ENCODE measurements at places on chromosomes 7 and 10.

- no peak for DNase-seq
These were observed 229.9 kb downstream of the KIAA1217 start for GRCh38 chr10:24438800-24439199.

- DNase-seq: no peak
These were observed 258.3 kb upstream of the IMMP2L start for GRCh38 chr7:111820621-111821020.

- DNase-seq: no peak
These were observed 28.8 kb upstream of the NMT2 start for GRCh38 chr10:15197276-15197675.

- no peak for DNase-seq
These were observed 268.3 kb downstream of the SNX13 start for GRCh38 chr7:17671956-17672355.

DNA sequence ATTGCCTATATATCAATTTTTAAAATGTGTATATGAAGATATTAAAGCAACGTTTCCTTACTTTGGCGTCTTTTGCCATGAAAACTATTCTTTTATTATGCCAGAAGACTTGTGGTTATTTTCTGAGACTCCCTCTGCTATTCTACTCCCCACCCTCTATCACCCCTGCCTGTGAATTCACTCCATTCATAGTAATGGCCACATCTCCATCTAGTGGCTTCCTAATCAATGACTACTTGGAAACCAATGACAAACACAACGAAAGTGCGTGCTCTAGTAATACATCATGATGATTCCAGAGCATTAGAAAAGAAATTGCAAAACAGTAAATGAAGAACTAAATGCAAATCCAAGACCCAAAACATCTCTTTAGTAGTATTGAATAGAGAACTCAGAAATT, 186.7 kb upstream of the HGF start:
- no peak for DNase-seq

GRCh38 chr7:87344446-87344845, 1.0 kb upstream of the CROT start:
- no peak for DNase-seq

DNA sequence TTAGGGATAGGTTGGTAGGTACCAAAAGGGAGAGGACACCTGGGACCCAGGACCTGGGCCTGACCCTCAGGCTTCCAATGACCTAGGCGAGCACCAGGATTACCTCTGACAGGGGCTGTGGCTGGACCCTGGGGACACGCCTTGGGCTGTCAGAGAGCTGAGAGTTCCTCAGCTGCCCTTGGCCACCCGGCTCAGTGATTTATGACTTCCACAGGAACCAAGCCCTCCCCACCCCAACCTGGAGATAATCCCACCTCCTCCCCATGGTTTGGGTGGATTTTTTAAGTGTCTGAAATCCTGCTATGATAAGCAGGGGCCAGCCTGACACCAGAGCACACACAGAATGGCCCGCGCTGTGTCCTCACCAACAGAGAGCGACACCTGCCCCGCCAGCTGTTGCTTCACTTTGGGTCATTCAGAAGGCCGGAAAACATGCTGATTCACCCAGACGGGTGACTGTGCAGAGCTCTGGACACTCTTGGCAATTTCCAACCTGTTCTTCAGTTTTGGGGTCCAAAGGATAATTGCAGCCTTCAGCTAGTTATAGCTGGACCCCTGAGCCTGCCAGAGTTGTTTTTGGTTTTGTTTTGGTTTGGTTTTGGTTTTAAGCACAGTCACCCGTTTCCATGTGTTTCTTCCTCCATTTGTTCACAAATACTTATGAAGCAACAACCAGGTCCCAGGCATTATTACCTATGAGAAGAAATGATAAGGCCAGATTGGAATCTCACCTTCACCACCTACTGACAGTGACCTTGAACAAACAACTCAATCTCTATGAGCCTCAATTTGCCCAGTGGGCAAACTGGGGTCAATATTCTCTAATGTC, 78.2 kb downstream of the RAB11FIP2 start:
- DNase-seq: no peak

DNA sequence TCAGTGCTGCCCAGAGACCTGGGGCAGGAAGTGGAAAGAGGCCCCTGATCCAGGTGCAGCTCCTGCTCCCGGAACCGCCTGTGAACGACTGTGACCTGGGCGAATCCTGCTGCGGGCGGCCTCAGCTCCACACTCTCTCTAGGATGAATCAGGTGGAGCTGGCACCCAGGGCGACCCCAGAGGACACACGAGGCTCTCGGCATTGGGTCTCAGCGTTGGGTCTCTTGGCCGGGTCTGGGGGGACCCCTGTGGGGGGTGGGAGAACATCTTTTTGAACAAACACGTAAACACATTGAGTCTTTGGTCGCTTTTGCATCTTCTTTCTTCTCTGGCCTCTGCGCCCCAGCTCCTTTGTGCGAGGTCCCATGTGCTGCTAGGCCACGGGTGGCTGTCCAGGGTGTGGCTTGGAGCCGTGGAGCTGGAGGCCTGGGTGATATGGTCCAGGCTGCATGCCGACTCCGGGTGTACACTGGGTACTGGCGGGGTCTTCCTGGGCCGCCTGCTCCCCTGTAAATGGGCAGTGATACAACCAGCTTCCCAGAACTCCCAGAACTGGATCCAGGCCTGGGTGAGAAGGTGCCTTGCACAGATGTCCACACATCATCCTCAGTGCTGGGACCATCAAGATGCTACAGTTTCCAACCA, 435.8 kb downstream of the DNAJB6 start:
- no peak for DNase-seq

- no peak for DNase-seq
These were observed 80.2 kb upstream of the SLC13A1 start for GRCh38 chr7:123279949-123280348.

DNA sequence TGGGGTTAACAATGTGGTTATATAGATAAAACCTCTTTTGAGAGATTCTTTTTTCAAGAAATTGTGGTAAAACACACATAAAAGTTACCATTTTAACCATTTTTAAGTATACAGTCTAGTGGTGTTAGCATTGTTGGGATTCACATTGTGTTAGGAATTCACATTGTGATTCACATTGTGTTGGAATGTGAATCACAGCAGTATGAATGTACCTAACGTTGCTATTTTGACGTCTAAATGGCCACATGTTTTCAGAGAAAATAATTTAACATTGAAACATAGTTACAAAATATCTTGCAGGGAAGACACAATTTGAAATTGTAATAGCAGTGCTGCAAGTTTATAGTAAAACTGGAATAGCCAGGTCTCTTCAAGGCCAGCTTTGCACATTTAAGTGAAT, 129.0 kb downstream of the BICC1 start:
- DNase-seq: no peak

- no peak for DNase-seq
These were observed 21.3 kb downstream of the GCK start for GRCh38 chr7:44167920-44168319.

- no peak for DNase-seq
These were observed 65.6 kb downstream of the FOXI2 start for GRCh38 chr10:127802531-127803095.

GRCh38 chr7:20307119-20307518, 23.6 kb upstream of the ITGB8 start:
- DNase-seq: no peak

GRCh38 chr7:19090526-19090925, 26.9 kb downstream of the TWIST1 start:
- DNase-seq: no peak

DNA sequence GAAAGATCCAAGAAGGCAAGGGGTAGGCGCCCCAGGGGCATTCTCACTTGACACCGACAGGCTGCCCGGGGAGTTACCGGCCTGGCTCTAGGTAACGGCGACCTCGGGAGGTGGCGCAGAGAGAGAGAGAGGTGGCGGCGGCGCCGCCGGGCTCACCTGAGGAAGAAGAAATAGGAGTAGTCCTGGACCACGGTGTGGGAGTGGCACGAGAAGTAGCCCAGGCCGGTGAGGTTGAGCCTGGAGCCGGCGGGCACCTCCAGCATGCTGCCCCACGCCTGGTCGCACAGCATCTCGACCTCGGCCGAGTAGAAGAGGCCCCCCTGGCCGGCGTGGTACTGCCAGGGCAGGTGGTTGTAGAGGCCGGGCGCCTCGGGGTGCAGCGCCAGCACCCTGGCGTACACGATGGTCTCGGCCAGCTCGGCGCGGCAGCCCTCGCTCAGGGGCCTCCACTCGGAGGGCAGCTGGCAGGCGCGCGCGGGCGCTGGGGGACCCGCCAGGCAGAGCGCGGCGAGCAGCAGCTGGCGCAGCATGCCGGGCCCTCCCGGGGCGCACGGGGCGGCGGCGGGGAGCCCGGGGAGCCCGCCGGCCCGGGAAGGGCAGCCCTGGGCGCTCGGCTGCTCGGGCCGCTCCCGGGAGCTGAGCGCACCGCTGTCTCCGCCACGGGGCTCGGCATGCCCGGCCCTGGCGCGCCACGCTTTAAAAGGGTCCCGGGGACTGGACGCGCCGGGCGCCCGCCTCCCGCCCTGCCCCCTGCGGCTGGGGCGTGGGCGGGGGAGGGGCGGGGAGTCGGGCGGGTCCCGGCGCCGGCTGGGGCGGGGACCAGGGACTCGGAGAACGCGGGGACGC, at the start of gene CCDC3:
CCDC3 (minus strand) TSS at position 673 of the 846 bp plus-strand sequence; CDS start at position 530, 143 bp downstream.
- DNase-seq: no peak

- no peak for DNase-seq
These were observed 120.2 kb upstream of the LRRTM3 start for GRCh38 chr10:66805612-66806011.

Measured in NCI-H1092 (cell line).